ENCODE measurements at places on chromosomes 5 and 9.
A peak's percentile ranks its signal among the peaks of the same experiment; 100 is the strongest.

GRCh38 chr5:150428106-150428876 is 15.6 kb upstream of the CD74 start:
- no peaks in the 10 kb centered on the region for H3K4me1 ChIP-seq
- H3K4me3 ChIP-seq, result no peak overlapping the region
- DNase-seq, result no peak
- no peaks in the 10 kb centered on the region for H3K27me3 ChIP-seq

DNA sequence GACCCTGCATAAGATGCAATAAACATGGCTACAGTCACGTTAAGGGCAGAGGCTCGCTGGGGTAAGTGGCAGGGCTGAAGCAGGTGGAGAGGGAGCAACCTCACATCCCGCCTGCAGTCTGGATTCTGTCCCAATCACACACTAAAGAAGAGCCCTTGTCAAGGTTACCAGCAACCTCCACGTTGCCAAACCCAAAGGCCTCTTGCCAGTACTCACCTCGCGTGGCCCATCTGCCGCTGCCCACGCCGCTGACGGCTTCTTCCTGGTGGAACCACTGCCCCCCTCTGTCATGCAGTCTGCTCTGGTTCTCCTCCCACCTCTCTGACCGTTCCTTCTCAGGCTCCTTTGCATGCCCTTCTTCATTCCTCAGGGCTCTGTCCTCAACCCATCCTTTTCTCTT is 8.8 kb downstream of the AQP7 start:
- no peak for DNase-seq
- H3K27me3 ChIP-seq, result no peaks in the 10 kb centered on the region
- no peak overlapping the region for H3K27ac ChIP-seq
- no peaks in the 10 kb centered on the region for H3K4me1 ChIP-seq
- no peak overlapping the region for H3K4me3 ChIP-seq
- H3K36me3 ChIP-seq, result no peaks in the 10 kb centered on the region

GRCh38 chr5:132506094-132506692 is 15.6 kb upstream of the IRF1 start:
- H3K4me3 ChIP-seq, result no peak overlapping the region
- peak; percentile 69 for DNase-seq
- H3K4me1 ChIP-seq, result peaks cover 35% of the 10 kb centered on the region
- no peaks in the 10 kb centered on the region for H3K36me3 ChIP-seq

DNA sequence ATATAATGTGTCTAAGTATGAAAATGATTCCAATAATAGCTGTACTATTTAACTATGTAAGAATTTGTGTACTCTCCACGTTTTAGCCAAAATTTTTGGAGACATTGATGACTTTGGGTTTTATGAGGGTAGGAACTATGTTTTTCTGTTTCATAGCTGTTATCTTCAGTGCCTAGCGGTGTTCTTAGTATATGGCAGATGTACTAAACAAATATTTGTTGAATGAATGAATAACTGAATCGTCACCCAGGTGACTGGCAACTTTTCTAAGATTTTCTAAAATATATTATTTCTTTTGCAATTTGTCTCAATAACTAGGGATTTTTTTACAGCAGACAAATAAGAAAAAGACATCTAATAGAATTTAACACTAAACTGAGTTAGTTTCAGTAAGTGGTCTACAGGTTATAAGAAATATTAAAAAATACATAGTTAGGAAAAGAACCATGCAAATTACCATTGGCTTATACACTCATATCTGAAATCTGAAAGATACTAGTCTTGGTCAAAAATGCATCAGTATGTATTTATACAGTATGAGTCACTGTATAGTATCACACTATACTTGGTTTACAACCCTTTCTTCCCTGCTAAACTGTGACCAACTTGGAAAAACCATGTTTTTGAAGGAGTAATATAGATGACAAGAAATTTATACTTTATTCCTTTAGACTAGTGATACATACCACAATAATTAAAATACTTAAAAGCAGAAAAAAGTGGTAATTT is 10.5 kb upstream of the ERCC6L2 start:
- H3K27ac ChIP-seq, result no peak overlapping the region
- no peak for DNase-seq
- no peaks in the 10 kb centered on the region for H3K4me1 ChIP-seq

GRCh38 chr5:41112486-41113455 is 41.6 kb upstream of the MROH2B start:
- DNase-seq, result no peak
- H3K4me3 ChIP-seq, result no peak overlapping the region
- no peaks in the 10 kb centered on the region for H3K27me3 ChIP-seq
- H3K36me3 ChIP-seq, result no peaks in the 10 kb centered on the region
- no peak overlapping the region for H3K27ac ChIP-seq
- no peaks in the 10 kb centered on the region for H3K4me1 ChIP-seq

- no peaks in the 10 kb centered on the region for H3K4me1 ChIP-seq
- no peak for DNase-seq
- H3K27me3 ChIP-seq, result peaks cover 56% of the 10 kb centered on the region
- no peak overlapping the region for H3K27ac ChIP-seq
- no peak overlapping the region for H3K4me3 ChIP-seq
- H3K36me3 ChIP-seq, result no peaks in the 10 kb centered on the region
These were observed 66.3 kb upstream of the COL5A1 start for GRCh38 chr9:134575103-134575900.

DNA sequence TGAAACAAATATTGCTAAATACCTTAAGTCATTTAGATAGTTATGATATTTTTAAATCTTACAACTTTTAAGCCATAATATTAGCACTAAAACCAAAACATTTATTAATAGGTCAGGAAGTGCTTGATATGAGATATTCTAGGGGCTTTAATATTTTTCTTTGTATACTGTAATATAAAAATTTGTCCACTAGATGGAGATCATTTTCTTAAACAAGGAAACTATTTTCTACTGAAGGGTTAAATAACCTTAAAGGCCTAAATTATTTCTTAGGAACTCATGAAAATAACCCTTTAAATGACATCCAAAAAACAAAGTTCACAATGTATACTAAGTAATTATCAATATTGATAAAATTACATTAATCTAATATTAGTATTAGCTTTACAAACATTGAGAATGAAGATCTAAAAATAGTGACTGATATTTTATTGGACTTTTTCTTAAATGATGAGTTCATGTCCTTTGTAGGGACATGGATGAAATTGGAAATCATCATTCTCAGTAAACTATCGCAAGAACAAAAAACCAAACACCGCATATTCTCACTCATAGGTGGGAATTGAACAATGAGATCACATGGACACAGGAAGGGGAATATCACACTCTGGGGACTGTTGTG is 635.7 kb downstream of the RAB3C start:
- peak; percentile 14 for DNase-seq
- no peaks in the 10 kb centered on the region for H3K4me1 ChIP-seq
- H3K27ac ChIP-seq, result no peak overlapping the region

GRCh38 chr9:116318468-116319374 is 165.1 kb downstream of the PAPPA start:
- DNase-seq, result no peak
- H3K4me1 ChIP-seq, result no peaks in the 10 kb centered on the region
- H3K4me3 ChIP-seq, result no peak overlapping the region
- H3K27ac ChIP-seq, result no peak overlapping the region

- no peak overlapping the region for H3K27ac ChIP-seq
- no peak overlapping the region for H3K4me3 ChIP-seq
- peaks cover 8% of the 10 kb centered on the region for H3K36me3 ChIP-seq
- H3K4me1 ChIP-seq, result no peaks in the 10 kb centered on the region
- H3K27me3 ChIP-seq, result no peaks in the 10 kb centered on the region
These were observed 65.0 kb downstream of the MELK start for GRCh38 chr9:36637491-36638270.

- H3K4me3 ChIP-seq, result no peak overlapping the region
- H3K36me3 ChIP-seq, result no peaks in the 10 kb centered on the region
- no peaks in the 10 kb centered on the region for H3K4me1 ChIP-seq
- no peak for DNase-seq
- H3K27me3 ChIP-seq, result no peaks in the 10 kb centered on the region
- H3K27ac ChIP-seq, result no peak overlapping the region
These were observed 444.0 kb upstream of the TRPC7 start for GRCh38 chr5:136809382-136809781.

GRCh38 chr5:145681686-145682085 is 153.5 kb downstream of the PRELID2 start:
- H3K4me1 ChIP-seq, result peaks cover 4% of the 10 kb centered on the region
- no peaks in the 10 kb centered on the region for H3K36me3 ChIP-seq
- H3K4me3 ChIP-seq, result no peak overlapping the region
- H3K27ac ChIP-seq, result no peak overlapping the region
- no peaks in the 10 kb centered on the region for H3K27me3 ChIP-seq
- peak; percentile 68 for DNase-seq

DNA sequence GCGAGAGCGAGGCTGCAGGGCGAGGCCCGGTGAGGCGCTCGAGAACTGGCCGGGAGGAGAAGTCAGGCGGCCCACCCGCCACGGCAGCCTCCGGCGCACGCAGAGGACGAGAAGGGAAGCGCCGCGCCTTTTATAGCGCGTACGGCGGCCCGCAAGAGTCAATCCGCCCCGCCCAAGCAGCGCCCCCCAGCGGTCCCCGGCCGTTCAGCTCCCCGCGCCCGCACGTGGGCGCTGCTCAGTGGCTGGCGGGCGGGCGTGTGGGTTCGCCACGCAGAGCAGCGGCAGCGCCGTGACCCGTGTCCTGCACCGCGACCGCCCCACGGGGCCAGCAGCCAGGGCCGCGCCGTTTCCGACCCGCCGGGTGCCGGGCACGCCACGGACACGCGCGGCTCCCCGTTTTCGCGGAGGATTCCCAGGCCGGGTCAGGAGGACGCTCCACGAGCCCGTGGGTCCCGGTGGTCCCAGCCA is 14.6 kb downstream of the LCN10 start:
- peak overlapping the region; percentile 80 for H3K4me3 ChIP-seq
- DNase-seq, result peak; percentile 82
- peaks cover 17% of the 10 kb centered on the region for H3K4me1 ChIP-seq
- H3K27ac ChIP-seq, result no peak overlapping the region
- H3K27me3 ChIP-seq, result peaks cover 6% of the 10 kb centered on the region
- peaks cover 12% of the 10 kb centered on the region for H3K36me3 ChIP-seq

GRCh38 chr5:44691802-44692201 is 116.9 kb upstream of the MRPS30 start:
- no peaks in the 10 kb centered on the region for H3K27me3 ChIP-seq
- H3K36me3 ChIP-seq, result no peaks in the 10 kb centered on the region
- no peak for DNase-seq
- no peaks in the 10 kb centered on the region for H3K4me1 ChIP-seq

GRCh38 chr9:3246241-3246640 is 279.6 kb downstream of the RFX3 start:
- no peak overlapping the region for H3K27ac ChIP-seq
- no peak overlapping the region for H3K4me3 ChIP-seq
- DNase-seq, result no peak
- peaks cover 15% of the 10 kb centered on the region for H3K4me1 ChIP-seq
- no peaks in the 10 kb centered on the region for H3K27me3 ChIP-seq

DNA sequence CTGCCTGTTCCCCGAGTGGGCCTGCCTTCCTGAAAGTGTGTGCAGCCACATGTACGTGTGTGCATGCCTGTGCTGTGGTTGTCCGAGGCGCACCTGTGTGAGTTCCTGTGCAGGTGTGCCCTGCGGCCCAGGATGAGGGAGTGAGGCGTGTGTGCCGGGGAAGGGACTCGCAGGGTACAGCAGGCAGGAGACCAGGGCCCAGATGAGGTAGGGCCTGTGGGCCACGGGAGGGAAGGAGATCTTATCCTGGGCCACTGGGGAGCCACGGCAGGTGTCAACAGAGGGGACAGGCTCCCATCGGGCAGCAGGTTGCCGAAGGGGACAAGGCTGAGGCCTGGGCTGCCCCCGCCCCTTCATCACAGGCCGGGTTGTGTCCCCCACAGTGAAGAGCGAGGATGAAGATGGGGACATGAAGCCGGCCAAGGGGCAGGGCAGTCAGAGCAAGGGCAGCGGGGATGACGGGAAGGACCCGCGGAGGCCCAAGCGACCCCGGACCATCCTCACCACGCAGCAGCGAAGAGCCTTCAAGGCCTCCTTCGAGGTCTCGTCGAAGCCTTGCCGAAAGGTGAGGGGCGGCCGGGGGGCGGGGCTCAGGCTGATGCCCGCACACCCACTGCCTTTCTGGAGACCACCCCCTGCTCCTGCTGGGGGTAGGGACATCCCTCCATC is 79.2 kb downstream of the LMX1B start:
- no peak for DNase-seq
- no peak overlapping the region for H3K4me3 ChIP-seq
- peaks cover 95% of the 10 kb centered on the region for H3K27me3 ChIP-seq

GRCh38 chr5:170623576-170624181 is 119.9 kb downstream of the KCNIP1 start:
- H3K4me3 ChIP-seq, result no peak overlapping the region
- H3K27me3 ChIP-seq, result no peaks in the 10 kb centered on the region
- H3K4me1 ChIP-seq, result no peaks in the 10 kb centered on the region
- peak; percentile 49 for DNase-seq

GRCh38 chr5:149680810-149681221 is 49.3 kb upstream of the PPARGC1B start:
- no peaks in the 10 kb centered on the region for H3K36me3 ChIP-seq
- H3K27me3 ChIP-seq, result no peaks in the 10 kb centered on the region
- no peak overlapping the region for H3K27ac ChIP-seq
- no peak for DNase-seq
- peaks cover 6% of the 10 kb centered on the region for H3K4me1 ChIP-seq
- H3K4me3 ChIP-seq, result no peak overlapping the region

- no peak overlapping the region for H3K27ac ChIP-seq
- H3K4me3 ChIP-seq, result 0 out of 2 replicates have a peak overlapping the region, but pooled peaks have one; percentile 6
- H3K4me1 ChIP-seq, result peaks cover 19% of the 10 kb centered on the region
These were observed 952.0 kb downstream of the NR2F1-AS1 start for GRCh38 chr5:92629000-92629399.

DNA sequence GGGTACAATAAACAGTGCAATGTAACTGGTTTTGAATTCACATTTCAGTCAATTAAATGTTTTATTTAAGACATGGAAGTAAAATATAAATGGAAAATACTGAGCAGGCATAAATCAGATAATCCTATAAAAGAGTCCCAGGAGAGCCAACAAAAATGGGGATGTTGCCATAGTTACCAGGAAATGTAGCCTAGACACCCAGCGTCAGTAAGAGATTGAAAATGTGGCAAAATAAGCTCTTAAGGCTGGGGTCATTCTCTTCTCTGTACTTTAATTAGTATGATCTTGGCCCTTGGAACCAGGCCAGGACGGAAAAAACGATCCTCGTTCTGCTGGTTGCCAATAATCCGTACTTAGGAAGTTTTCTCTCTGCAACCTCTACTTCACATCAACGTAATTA is 18.9 kb upstream of the RASEF start:
- H3K36me3 ChIP-seq, result no peaks in the 10 kb centered on the region
- DNase-seq, result no peak
- no peaks in the 10 kb centered on the region for H3K27me3 ChIP-seq
- H3K4me3 ChIP-seq, result no peak overlapping the region
- no peaks in the 10 kb centered on the region for H3K4me1 ChIP-seq

- no peak overlapping the region for H3K4me3 ChIP-seq
- H3K27ac ChIP-seq, result no peak overlapping the region
- no peaks in the 10 kb centered on the region for H3K4me1 ChIP-seq
- H3K27me3 ChIP-seq, result no peaks in the 10 kb centered on the region
- no peaks in the 10 kb centered on the region for H3K36me3 ChIP-seq
- DNase-seq, result no peak
These were observed 124.1 kb upstream of the STC2 start for GRCh38 chr5:173452119-173452905.

Measured in MM.1S (cell line).